ENCODE measurements at places on chromosomes 6 and 20.

DNA sequence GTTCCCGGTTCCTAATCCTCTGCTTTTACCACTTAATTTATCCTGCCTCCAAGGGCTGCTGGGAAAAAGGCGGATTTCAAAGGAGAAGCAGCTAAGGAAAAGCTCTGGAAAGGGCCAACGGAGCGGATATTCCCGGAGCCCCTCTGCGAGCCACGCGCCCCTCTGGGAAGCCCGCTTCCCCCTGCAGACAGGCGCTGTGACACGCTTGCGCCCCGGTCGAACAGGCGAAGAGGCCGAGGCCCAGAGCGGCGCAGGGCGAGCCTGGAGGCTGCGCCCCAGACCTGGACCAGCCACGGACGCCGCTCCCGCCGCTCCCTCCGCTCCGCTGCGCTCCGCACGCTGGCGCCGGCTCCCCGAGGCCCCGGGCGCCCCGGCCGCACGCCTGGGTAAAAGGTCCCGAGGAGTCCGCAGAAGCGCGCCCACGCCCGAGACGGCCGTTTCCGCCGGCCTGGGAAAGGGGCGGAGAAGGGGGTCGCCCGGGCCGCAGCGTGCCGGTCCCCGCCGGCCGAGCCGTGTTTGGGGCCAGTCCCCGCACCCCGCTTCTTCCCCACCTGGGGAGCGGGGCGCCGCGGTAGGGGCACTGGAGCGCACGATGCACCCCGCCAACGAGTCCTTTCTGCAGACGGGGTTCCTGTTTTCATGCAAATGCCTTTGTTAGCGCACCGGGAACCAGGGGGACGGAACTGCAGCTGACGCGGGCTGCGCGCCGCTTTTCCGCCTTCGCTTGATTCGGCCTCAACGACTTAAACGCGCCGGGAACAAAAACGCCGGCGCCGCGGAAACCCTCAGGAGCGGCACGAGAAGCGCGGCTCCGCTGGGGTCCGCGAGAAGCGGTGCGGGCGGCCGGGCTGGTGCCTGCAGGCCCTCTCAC, 91.9 kb upstream of the SIRPA start:
- DNase-seq: no peak

GRCh38 chr20:11170025-11170424, 496.2 kb upstream of the JAG1 start:
- no peak for DNase-seq

DNA sequence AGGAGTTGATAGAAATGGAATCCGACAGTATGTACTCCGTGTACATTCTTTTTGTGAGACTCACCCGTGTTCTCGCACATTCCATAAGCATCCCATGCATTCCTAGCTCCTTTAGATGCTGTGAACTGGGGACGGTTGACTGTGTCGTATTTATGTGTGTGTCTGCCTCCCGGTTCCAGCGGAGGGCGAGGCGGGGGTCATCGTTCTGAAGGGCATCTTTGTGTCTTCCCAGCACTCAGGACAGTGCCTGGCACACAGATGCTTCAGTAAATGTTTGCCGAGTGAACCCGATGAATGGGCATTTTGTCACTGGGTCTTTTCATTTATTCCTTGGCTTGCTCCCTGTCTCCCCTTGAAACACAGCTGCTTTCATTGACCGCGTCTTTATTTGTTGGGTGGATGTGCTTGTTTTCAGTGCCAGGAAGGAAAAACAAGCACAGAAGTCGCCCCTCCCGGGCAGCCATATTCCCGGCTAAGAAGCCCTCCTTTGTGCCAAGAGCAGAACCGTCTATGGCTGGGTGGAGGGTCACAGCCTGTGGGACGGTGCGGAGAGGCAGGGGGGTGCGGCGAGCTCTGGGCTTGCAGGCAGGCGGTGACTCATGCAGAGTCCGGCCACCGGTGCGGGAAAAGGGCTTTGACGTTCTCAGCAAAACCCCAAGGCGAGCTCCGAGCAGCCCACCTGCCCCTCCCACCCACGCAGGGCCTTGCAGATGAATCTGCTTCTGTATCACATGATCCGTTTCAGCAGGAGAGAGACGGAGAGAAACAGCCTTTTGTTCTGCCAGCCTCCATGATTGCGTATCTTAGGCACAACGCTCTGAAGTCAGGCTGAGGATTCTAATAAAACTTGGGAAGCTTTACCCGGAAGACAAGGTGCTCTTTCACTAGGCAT, 11.2 kb upstream of the PSMG4 start:
- no peak for DNase-seq

GRCh38 chr6:151904631-151905030, 97.1 kb downstream of the ESR1 start:
- no peak for DNase-seq

DNA sequence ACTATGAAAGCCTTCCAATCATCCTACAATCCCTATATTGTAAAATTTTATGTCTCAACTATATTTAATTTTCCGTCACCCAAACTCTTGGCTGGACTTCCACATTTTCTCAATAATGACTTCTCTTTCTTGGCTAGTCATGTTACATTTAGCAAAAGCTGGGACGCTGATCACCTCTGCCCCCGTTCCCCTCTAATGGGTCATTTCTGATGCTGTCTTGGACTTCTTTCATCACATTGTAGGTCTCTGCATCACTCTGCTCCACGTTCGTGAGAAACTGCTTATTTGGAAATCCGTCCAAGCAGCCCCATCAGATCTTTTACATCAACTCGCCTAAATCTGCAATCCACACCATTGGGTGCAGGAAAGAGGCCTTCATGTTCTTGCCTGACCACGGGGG, 203.8 kb downstream of the MYLK4 start:
- DNase-seq: no peak

DNA sequence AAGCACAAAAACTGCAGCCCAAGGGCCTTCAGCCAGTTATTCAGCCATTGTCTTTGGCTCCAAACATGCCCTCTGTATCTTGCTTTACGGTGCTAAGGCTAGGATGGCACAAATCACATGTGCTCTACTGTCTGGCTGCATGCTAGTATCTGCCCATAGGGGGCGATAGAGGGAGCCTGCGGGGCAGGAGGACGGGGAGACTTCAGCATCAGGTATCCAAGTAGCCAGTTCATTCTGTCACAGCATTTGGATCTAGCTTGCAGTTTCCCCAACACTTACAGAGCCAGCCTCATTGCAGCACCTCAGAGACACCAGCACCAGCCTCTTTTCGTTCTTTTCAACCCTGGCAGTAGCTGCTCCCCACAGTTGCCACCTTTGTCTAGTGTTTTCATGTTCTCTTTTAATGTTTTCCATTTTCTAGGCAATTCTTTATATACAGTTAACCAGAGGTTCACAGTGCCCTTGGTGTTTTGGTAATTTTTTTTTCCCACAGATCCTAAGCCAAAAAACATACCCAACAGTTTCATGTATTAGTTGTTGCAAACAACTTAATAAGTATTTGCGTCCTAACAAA, 705.9 kb downstream of the PTPRT start:
- DNase-seq: no peak

DNA sequence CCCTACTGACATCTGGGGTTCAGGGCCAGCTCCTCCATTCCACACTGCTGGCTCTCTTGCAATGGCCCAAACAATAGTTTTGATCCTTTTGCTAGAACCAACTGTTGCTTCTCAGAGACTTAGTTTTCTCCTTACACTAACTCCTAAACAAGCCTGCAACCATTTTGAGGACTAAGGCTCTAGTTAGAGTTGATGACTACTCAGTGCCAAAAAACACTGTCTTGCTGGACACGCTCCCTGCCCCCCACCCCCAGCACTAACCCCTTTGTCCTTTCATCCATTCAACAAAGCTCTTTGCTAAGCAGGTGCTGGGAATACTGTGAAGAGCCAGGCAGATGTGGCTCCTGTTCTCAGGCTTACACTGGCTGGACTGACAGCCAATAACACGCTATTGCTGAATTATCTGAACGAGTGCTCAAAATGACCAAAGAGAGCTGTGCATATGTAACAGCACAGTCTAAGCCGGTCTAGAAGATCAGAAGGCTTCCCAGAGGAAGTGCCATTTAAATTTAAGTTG, 17.6 kb downstream of the GCLC start:
- no peak for DNase-seq

DNA sequence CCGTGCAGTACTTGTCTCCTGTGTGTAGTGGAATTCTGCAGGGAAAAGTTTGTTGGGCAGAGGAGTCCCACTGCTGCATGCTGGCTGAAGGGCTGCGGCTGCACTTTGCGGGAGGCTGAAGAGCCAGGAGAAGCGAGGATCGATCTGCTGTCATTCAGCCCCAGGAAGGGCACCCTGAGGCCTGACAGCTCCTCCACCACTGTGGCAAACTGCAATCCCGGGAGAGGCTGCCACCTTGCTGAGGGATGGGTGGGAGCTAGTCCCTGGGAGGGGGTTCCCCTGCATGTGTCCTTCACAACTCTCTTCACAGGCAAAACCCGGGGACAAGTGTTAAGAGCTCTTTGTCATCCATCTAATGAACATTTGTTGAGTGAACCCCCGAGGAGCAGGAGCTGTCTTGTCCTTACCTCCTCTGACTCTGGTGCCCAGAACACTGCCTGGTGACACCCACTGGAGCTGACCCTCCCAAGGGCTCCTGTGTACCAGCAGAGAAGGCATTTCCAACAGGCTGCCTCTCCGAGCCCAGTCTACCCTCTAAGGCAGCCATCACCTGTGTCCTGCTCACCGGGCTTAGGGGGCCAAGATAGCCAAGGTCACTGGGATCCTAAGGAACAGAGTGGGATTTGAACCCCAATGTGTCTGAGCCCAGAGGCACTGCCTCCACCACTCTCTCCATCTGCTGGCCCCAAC, 17.7 kb downstream of the PCK1 start:
- no peak for DNase-seq

DNA sequence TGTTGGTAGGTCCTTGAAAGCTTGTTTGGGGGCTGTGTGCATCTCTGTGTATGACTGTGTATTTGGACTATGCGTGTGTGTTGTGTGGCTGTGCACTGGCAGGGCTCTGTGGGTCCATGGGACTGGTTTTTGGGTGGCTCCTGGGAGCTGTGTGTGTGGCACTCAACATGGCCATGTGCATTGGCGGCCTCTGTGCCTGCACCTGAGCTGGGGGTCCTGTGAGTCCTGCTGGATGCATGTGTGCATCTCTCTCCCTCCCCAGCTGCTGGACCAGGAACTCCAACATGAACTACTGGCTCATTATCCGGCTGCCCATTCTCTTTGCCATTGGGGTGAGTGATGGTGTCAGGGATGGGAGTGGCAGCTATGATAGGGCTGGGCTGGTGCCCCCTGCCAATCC, 30.1 kb downstream of the GLP1R start:
- no peak for DNase-seq

DNA sequence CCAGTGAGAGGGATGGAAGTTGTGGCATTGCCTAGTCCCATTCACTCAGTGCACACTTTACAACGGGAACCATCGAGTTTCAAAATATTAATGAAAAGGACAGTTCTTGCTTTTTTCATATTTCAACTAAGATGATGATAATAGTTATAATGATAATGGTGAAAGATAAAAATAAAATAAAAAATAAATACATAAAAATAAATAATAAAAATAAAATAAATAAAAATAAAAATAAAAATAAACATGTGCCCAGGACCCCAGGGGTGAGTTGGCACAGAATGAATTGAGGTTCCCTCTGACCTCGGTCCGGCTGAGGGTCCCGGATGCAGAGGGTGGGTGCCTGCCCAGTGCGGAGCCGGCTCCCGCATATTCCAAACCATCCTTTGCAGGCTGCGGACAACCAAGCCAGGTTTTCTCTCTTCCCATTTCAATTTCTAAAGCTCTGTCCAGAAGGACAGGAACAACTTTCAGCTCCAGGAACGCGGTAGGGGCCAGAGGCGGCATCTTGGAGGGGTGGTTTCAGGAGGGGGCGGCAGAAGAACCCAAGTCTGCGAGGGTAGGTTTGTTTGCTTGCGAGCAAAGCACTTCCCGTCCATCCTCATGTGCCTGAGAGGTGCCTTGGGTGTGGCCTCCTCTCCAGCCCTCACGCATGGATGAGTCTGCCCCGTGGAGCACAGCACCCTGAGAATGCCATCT, 236.8 kb downstream of the DLL1 start:
- no peak for DNase-seq

GRCh38 chr20:47559141-47559540, 57.5 kb downstream of the NCOA3 start:
- DNase-seq: no peak

DNA sequence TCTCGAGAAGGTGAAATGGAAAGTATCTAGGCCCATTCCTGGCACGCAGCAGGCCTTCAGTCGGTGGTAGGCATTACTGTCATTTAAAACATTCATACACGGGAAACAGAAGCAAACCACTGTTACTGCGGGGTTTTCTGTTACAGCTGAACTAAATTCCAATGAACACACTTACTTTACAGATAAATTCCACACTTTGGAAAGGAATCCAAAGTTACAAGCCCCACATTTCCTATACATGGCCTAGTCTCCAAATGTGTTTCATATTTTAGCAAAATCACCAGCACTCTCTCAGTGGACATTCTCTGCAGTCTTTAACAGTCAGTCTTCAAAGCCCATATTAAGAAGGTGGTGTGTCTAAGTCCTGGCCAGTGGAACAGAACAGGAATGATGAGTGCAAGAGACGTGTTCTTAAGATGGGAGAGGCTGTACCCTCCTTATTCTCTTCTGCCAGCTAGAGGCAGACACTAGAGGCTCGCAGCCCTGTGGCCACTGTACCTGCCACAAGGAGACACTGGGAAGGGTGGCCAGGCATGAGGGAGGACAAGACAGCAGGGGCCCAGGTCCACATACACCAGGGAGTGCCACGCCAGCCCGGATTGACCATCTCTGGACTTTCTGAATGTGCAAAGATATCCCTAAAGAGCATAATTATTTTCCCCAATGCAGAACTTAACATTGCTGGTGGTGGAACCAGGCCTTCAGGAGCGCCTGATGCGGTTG, 76.4 kb downstream of the CDC5L start:
- no peak for DNase-seq

- no peak for DNase-seq
Measured at GRCh38 chr20:14885661-14886060, 548.2 kb upstream of the FLRT3 start.

All from stimulated activated naive CD4-positive, alpha-beta T cell treated with Interleukin-2 at 50 U/mL for 16 hours (primary cell).